ENCODE measurements at places on chromosomes 5 and 9. TPM values are rescaled to one million over a fixed set of nuclear protein-coding genes. Genes with fewer than 3 reads are reported as not detected.
A peak's percentile ranks its signal among the peaks of the same experiment; 100 is the strongest.

- no peak for DNase-seq
Observed at GRCh38 chr5:90274216-90274615, 135.3 kb downstream of the CETN3 start.

ERAP2 gene
- total RNA-seq: 10.7 TPM

- no peak for DNase-seq
Observed at GRCh38 chr9:112743216-112743836, 7.2 kb upstream of the SNX30 start.

DNA sequence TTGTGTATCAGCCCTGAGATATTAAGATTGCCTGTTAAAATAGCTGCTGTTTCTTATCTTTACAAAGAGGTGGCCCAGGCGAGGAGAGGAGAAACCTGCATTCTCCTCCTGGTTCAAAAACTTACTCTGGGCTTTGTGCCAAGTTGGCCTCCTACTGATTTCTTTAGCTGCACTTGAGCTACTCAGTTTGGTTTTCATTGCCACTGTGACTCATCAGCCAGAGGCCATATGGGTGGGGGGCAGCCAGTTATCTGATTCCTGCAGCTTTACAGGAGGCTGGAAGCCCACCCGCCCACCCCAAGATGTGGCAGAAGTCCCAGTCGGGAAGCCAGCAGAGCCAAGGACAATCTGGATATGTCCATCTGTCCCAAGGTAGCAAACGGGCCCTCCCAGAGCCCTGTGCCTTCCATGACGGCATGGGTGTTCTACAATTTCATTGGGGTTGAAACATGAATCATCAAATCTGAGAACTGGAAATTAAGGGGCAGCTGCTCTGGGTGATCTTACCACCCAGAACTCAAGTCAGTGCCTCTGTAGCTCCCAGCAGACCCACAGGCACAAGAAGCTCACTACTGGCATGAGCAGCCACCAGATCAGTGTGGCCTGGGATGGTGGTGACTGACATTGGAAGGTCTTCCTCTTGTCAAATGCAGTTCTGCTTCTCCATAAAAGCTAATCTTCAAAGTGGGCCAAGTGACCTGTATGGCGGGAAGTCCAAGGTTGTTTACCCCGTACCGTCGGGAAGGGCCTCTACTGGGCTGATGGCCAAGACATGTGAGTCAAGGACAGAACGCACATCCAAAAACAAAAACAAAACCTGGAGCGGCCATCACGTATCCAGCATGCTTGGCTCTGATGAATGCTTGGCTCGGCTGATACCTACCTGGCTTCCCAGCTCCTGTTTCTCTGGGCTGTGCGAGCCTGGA lies 15.6 kb downstream of the FCN2 start:
- DNase-seq: peak; percentile 83

DNA sequence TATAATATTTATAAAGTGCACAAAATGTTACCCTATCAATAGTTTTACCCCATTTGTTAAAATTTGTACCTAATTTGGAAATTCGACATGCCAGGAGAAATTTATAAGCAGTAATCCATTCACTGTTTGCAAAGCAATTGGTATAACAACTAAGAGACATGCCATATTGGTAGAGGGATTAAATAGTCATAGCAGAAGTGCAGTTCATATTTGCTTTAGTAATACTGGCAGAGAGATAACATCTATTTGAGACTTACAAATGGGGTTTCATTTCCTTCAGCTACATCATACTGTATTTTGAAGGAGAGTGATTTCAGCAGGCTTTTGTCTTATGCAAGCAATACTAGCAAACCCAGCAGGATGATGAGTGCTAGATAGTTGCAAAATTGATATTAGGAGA lies 610.4 kb upstream of the CDH10 start:
- DNase-seq: no peak

DNA sequence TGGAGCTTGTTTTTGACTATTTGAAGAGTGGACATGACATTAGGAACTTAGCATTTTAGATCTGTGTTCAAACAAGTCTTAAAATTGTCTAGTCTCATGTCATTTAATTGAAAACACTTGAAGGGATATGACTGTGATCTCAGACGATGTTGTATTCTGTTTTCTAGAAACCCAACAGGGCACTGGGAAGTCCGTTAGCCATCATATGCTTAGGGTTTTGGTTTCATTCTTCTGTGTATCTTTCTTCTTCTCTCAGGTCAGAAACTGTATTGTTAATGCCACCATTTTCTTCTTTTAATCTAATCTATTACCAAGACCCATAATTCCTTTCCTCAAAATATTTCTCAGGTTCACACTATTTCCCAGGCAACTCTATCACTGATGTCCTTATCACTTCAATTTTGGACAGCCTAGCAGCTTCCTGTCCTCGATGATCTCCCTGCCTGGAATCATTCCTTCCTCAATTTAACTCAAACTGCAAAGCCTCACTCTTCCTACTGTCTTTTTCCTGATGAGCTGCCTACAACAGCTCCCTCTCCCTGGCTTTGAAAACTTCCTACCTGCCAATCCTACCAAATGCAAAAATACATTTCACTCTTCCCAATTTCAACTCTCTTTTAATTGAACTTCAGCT lies 77.7 kb downstream of the MEF2C start:
- DNase-seq: no peak

DNA sequence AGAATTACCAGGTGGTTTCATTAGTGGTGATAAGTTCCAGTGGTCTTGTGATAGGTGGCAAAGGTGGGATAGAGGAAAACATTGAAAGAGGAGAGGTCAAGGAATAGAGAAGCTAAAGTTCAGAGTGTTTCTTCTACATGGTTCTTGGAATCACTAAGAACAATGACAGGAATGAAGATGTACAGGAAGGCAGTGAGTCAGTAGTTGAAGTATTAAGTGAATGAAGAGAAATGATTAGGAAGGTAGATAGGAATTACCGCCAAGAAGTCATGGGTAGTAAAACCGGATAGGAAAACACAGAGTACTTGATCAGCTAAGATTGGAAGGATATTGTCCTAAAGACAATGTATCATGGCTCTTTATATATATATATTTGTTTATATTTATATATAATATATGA lies 37.9 kb upstream of the RASA1 start:
- DNase-seq: no peak

DNA sequence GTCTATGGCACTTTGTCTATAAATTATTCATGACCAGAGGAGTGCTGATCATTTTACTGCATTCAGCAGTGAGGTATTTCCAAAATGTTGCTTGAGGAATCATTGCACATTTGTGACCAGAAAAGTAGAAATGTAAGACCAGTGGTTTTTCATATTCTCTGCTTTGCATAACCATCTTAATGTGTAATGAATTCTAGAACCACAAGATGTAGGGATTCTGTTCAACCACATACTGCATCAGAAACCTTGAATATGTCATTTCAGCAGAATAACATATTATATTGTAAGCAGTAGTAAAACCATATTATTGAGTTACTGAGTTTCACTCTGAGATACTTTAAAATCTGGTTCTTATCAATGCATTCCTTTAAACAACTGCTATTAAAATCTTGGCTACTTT lies 1243.4 kb downstream of the MAT2B start:
- DNase-seq: no peak

FABP6 gene
- not detected for total RNA-seq

STING1 gene
- total RNA-seq: 52.5 TPM

SMIM33 gene
- total RNA-seq: not detected

ACSL6 gene
- 0.35 TPM for total RNA-seq

- DNase-seq: no peak
Observed at GRCh38 chr9:94885854-94886447, 159.5 kb downstream of the AOPEP start.

IL4 gene
- not detected for total RNA-seq

DNA sequence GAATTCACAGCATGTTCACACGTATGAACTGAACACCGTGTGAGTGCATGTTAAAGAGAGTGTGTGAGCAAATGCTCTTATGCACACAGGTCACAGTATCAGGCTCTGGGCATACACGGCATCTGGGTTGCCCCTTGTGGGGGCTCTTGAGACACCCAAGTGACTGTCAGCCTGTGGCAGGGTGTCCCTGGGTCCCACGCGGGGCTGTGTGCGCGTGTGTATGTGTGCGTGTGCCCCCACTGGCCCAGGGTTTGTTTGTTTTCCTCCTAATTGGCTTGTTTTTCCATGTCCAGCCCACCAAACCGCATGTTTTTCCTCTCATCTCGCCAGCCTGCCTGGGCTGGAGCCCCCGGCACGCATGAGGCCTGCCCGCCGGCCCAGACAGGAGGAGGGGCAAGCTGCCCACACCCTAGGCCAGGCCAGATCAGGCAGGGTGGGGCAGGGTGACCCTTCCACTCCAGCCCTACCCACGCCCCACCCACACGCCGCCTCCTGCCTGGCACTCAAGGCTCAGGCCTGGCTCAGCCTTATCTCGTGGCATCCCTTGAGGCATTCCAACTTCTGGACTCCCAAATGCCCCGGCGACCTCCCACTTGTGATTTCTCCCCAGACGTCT lies 28.8 kb downstream of the CNTFR start:
- DNase-seq: no peak

GRCh38 chr5:75365740-75366139 lies 28.7 kb downstream of the HMGCR start:
- no peak for DNase-seq

NIPAL4 gene
- total RNA-seq: not detected

DNA sequence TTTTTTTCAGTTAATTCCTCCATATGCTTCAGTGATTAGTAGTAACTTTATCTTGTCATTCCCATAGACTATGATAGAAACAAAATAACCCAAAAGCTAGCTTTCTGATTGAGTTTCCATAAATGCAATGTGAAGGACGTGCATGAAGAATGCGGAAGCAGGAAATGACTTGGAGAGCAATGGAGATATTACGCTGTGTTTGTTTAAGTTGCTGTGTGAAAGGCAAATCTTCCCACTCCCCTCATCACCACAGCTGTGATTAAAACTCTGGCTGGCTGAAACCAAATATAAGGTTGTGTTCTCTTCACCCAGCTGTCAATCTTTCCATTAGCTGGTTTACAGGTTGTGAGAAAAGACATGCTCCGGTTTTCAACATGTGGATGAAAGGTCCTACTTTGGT lies 83.9 kb downstream of the NR2F1-AS1 start:
- no peak for DNase-seq

GRCh38 chr9:33852216-33852826 lies 35.4 kb downstream of the UBE2R2 start:
- peak; percentile 76 for DNase-seq

- DNase-seq: no peak
Observed at GRCh38 chr9:131190191-131190590, 64.8 kb downstream of the NUP214 start.

SUSD3 gene
- total RNA-seq: 2.0 TPM

DNA sequence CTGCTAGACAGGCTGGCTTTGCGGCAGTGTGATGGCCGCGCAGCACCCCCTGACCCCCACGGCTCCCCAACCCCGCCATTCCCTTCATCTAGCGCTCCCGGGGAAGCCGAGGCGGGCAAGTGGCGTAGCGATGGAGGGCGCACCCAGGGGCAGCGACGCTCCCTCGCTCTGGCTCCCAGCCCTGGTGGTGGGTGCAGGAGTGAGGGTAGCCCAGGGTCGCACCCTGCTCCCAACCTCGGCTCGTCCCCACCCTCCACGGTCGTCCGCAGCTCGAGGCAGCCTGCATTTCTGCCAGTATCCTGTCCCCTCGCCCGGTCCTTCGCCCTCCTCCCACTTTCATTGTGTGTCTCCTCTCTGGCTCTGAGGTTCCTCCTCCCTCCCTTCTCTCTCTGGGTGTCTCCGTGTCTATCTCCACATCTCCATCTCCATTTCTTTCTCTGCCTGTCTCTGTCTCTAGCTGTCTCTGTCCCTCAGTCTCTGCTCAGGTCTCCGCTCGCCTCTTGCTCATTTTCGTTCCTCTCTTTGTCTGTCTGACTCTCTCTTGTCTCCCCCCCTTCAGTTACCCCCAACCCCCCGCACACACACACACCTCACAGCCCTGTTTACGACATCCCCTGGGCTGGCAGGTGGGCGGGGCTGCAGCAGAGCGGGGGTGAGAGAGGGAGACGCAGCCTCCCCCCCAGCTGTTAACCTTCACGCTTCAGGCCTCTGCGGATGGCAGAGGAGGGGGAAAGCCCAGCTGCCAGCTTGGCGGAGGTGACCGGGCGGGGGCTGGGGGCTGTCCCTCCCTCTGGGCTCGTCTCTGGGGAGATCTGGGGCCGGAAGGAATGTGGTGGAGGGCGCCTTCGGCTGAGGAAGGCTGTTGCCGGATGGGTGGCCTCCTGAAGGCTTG lies 48.7 kb upstream of the PSD2 start:
- no peak for DNase-seq

TEK gene
- 16.3 TPM for total RNA-seq

HK3 gene
- total RNA-seq: 41.1 TPM

GRCh38 chr5:9094582-9094981 lies 451.3 kb downstream of the SEMA5A start:
- no peak for DNase-seq

CDKN2B-AS1 gene
- 0.64 TPM for total RNA-seq

GRCh38 chr9:3900673-3901318 lies 375.0 kb upstream of the RFX3 start:
- no peak for DNase-seq

GABRP gene
- 0.19 TPM for total RNA-seq

HNRNPA0 gene
- total RNA-seq: 24.3 TPM

GRCh38 chr9:27125030-27125429 lies 16.0 kb downstream of the TEK start:
- DNase-seq: no peak

- no peak for DNase-seq
Observed at GRCh38 chr9:23123048-23123632, 676.5 kb downstream of the DMRTA1 start.

GRCh38 chr5:95725937-95726810 lies 5.0 kb upstream of the RHOBTB3 start:
- DNase-seq: no peak

- DNase-seq: no peak
Observed at GRCh38 chr5:103693517-103693916, 130.9 kb upstream of the NUDT12 start.

DENND4C gene
- 62.7 TPM for total RNA-seq

GTF2H2 gene
- 21.7 TPM for total RNA-seq

DNA sequence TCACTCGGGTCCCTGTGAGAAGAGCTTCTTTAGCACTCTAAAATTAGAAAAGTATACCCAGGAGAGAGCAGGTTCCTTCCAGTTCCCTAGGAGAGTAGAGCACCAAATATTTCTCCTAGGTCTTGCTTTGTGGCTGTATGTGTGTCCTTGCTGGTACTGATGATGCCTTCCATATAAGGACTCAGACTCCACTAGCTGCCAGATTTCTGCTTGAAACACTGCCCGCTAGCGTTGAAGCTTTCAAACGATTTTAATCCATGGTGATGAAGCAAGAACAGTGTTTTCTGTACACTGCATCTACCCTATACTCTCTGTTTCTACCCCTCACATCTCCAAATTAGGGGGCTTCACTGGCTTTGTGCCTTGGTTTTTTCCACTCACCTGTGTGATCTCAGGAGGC lies 2.4 kb upstream of the SMC2 start:
- DNase-seq: no peak

ANKRD31 gene
- total RNA-seq: 0.13 TPM

PDLIM7 gene
- total RNA-seq: 58.8 TPM

GRCh38 chr5:30041291-30041690 lies 1152.2 kb upstream of the CDH6 start:
- no peak for DNase-seq

DNA sequence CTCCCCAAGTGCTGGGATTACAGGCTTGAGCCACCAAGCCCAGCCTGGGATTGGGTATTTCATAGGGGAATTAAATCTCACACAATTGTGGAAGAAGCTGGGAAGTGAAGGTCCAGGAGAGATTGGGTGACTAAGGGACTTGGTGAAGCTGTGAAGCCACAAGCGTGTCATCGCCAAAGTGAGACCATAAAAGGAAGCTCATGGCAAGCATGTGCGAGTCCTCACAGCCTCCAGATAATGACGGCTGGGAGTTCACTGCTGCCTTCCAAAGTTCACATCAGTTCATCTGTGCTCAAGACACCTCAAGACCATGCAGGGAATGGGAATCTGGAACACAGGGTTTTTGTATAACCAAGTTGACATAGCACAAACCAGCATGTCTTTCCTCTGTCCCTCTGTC lies 210.6 kb downstream of the MARCHF11 start:
- DNase-seq: no peak
